Stimulated activated CD4-positive, alpha-beta T cell treated with anti-CD3 and anti-CD28 coated beads, Interleukin-4, amount 100 ng/mL, for 48 hours (primary cell): ENCODE measurements at places on chromosomes 16 and 17.

- DNase-seq, result no peak
These were observed 2.5 kb upstream of the AXIN1 start for GRCh38 chr16:354971-355461.

DNA sequence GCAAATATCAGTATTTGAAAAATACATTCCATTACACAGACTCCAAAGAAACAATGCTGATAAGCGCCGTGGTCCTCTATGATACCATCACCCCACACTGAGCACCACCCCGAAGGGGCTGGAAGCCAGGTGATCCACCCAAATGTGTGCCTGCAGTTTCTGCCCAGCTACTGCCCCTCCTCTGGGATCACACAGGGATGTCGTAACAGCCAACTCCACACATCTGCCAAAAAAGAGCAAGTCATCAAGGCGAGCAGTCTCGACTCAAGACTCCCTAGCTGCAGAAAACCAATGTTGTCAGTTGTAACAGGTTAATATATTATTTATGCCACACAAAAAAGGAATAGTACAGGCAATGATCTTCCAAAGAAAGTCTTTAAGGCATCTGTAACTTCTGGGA is 21.0 kb downstream of the CYB5D2 start:
- DNase-seq, result no peak

DNA sequence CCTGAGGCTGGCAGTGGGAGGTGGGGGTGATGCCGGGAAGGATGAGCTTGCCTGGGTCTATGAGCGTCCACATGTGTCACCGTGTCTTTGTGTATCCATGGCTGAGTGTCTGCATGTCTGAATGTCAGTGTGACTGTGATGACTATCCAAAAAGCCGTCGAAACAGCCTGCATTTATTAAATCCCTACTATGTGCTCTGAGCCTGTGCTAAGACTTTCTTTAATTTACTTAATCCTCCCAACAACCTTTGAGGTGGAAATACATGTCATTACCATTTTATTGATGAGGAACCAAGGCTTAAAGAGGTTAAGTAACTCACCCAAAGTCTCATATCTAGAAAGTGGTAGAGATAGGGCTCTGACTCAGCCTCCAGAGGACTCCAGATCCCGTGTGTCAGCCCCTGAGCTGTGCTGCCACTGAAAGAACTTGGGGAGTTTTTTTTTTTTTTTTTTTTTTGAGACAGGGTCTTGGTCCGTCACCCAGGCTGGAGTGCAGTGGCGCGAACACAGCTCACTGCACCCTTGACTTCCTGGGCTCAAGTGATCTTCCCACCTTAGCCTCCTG is 20.0 kb downstream of the ARHGAP23 start:
- no peak for DNase-seq

DNA sequence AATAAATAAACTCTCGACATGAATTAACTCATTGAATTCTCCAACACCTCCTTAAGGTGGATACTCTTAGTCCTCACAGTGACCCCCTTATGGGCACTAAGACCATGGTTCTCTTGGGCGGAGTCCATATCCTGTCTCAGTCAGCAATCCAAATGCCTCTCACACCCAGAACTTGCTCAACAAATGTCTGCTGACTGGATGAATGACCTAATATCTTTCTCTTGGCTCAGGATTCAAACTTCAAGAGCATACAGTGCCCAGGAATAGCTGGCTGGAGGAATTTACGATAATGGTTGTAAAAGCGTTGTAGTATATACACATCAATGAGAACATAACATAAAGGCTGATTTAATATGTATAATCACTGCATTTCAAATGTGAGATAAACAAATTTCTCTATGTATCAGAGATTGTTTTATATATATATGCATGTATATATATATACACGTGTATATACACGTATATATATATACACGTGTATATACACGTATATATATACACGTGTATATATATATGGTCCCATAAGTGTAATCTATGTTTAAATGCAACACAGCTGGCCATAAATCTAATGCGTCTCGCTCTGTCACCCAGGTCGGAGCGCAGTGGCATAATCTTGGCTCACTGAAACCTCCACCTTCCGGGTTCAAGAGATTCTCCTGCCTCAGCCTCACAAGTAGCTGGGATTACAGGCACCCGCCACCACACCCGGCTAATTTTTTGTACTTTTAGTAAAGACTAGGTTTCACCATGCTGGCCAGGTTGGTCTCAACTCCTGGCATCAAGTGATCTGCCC is 6.5 kb upstream of the UBB start:
- DNase-seq, result no peak

GRCh38 chr17:82985428-82985805 is 94.0 kb upstream of the METRNL start:
- no peak for DNase-seq

GRCh38 chr16:18809165-18809564 is 7.8 kb upstream of the ARL6IP1 start:
- no peak for DNase-seq

DNA sequence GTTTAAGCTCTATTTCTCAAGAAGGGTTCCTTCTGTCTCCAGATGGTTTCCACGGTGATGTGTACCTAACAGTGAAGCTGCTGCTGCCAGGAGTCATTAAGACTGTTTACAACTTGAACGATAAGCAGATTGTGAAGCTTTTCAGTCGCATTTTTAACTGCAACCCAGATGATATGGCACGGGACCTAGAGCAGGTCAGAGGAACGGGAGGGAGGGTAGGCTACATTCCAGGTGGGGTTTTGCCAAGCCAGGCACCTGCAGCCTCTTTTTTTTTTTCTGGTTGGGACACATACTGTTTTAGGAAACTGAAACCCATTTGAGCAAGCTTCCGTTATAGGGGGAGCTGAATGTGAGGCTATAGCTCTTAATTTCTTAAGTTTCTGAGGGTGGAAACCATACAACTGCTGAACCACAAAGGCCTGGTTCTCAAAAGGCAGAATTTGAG is 10.6 kb downstream of the LIG3 start:
- DNase-seq, result no peak

- DNase-seq, result no peak
These were observed 4.8 kb downstream of the LHX1 start for GRCh38 chr17:36942019-36942599.

- DNase-seq, result no peak
These were observed 9.2 kb downstream of the CHD3 start for GRCh38 chr17:7897773-7898172.

GRCh38 chr17:33258296-33258695 is 34.8 kb downstream of the ASIC2 start:
- DNase-seq, result no peak

GRCh38 chr17:49783071-49783715 is 5.3 kb upstream of the KAT7 start:
- no peak for DNase-seq

DNA sequence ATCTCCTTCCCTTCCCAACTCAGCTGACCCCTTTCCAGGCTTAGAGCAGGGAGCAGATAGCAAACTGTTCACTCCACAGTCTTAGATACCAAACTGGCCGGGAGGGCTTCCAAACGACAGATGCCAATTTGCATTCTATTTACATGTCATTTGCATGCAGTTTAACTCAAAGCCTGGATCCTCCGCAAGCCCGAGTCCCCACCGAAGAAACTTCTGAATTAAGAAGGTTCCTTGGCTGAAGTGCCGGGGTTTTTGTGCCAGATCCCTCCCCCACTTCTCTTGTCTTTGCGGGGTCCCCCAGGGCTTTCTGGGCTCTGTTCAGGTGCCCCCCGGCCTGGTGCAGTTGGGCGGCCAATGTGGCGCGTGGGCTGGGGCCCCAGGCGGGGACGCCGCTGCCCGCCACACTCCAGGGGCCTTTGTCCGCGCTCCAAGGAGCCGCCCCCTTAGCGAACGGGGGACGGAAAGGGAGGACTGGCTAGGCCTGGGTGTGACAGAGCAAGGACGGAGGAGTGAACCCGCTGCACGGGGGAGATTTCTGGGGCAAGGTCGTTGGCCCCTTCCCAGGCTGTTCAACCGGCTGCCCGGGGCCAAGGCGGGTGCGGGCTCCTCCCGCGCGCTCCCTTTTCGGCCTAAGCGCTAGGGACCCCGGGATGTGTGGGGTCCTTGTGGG is 1.2 kb downstream of the GPRC5B start:
- no peak for DNase-seq
